NCI-H1417 treated with DMSO at 0.1 percent for 48 hours (cell line): ENCODE measurements at places on chromosomes 2 and 18.

DNA sequence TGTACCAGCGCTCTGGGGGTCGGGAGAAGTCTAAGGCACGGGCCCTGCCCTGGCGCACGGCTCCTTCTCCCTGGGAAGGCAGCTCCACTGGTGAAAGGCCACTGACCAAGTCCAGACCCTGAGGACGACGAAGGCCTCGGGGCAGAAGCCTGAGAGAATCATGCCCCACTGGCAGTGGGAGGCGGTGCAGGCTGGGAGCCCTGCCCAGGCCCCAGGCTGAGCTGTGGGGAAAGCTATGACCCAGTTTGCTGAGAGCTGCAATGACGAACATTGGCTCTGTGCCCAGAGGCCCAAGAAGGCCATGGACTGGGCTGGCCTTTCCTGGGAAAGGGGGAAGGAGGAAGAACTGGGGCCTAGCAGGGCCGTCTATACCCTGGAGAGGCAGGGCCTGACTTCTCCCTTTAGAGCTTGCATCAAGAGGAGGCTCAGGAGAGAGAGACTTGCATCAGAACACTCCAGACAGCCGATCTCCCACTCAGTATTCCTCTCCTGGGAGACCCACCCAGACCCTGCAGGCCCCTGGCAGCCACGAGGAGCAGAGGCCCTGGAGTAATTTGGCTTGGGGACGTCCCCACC is 32.9 kb downstream of the HS1BP3 start:
- no peak for DNase-seq

- DNase-seq: no peak
These were observed 26.7 kb downstream of the TANC1 start for GRCh38 chr2:158994920-158995676.

GRCh38 chr18:51097021-51097822 is 67.2 kb downstream of the SMAD4 start:
- no peak for DNase-seq

GRCh38 chr18:76977684-76978232 is 154.8 kb downstream of the MBP start:
- no peak for DNase-seq

- DNase-seq: no peak
These were observed 51.7 kb downstream of the TLK1 start for GRCh38 chr2:171109020-171109419.

GRCh38 chr2:6948677-6949351 is 31.6 kb downstream of the RNF144A start:
- no peak for DNase-seq

GRCh38 chr2:85795331-85796045 is 41.7 kb downstream of the ATOH8 start:
- DNase-seq: no peak

- no peak for DNase-seq
These were observed 110.7 kb downstream of the COPS8 start for GRCh38 chr2:237196409-237196808.

DNA sequence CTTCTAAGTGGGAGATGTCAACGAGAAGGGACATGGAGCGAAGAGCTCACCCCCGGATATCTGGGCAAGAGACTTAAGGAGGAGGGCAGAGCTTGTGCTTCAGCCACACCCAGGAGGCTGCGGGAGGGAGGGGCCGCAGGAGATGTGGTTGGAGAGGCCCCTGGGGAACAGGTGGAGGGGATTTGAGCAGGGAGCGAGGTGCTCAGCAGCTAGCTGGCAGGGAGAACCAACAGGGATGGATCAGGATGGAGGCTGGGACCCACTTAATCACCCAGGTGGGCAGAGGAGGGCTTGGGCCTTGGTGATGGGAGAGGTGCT is 78.3 kb downstream of the MBP start:
- no peak for DNase-seq

DNA sequence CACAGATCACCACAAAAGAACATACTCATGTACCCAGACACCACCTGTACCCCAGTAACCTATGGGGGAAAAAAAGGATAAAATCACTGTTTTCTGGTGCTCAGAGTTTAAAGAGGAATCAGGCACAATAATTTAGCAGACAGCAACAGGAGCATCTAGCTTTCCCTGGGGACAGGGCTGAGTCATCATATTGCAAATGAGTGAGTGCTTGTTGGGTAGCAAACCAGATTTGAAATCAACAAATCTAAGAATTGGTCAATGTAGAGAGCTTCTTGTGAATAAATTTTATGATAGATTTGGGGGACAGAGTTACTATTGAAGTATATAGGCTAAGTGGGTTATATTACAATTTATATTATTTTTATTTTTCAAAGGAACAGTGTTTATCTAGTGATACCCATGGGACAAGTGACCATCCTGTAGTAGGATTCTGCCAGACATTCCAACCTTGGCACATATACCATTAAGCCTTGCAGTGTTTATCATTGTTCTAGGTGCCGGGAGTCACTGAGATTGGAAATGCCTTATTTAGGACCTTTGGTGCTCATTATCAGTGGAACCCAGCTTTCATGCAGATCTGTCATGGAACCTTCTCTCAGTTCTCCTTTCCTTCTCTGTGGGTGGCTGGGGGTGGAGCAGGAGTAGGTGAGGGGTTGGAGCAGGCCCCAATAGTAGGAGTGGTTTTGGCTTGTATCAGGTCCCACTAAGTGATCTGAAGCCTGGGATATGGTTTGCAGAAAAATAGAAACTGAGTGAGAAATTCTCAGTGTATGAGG is 117.2 kb downstream of the CERS6 start:
- DNase-seq: no peak

DNA sequence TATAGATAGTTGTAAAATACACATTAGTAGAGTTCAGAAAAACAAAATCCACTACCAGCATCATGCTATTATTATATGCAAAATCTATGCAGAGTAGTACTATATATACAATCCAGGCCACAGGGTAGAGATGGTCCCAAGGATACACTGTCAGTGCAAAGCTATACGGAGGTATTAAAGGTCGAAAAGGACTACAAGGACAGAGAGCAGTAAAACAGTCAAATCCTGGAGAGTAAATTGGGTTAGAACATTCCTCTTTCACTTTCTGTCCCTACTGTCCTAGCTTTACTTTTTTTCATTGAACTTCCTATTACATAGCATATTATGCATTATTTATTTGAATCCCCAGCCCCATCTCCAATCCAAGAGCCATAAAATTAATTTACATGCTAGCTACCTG is 39.7 kb upstream of the SDC1 start:
- DNase-seq: no peak

DNA sequence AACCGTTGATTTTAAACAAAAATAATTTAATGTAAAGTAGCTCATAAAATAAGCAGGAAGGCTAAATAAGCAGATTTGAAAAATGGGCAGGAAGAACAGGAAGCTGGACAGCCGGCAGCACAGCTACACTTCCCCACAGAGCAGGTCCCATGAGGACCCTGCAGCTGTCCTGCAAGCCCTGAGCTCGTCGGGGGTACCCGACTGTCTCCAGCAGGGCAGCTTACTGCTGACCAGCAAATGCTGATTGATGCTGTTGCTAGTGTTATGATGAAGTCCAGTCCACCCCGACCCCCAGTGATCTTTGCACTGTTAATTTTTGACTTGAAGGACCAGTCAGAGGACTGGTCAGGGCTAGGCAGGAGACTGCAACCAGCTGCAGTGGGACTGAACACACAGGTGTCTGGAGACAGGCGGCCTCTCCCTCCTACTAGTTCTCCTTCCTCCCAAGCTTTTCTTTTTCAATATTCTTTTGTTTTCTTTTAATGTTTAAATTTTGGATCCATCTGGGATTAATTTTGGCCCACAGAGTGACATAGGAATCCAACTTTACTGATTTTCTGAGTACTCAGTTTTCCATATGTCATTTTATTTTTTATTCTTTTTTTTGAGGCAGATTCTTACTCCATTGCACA is 27.7 kb downstream of the POLE4 start:
- no peak for DNase-seq

GRCh38 chr18:63970809-63971205 is 926 bp downstream of the SERPINB8 start:
- DNase-seq: no peak

DNA sequence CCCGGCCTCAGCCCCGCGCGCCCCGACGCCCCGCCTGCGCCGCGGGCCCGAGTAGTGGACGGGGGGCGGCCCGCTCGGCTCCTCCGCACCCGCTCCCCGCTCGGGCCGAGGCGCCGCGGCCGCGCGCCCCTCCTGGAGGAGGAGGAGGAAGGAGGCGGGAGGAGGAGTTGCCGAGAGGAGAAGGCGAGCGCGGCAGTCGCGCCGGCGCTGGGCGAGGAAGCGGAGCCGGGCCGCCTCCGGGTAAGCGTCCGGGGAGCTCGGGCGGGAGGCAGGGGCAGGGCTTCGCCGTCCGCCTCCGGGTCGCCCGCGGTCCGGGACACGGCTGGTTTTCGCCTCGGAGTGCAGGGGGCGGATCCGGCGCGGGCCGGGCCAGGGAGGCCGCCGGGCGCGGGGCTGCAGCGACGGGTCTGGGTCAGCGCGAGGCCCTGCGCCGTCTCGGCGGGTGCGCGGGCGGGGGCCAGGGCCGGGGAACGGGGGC is at the start of gene SOCS6:
TSS of gene SOCS6 (plus strand) at position 195 of the 478 bp plus-strand sequence. CDS start 35,624 bp downstream, outside the sequence.
- no peak for DNase-seq

DNA sequence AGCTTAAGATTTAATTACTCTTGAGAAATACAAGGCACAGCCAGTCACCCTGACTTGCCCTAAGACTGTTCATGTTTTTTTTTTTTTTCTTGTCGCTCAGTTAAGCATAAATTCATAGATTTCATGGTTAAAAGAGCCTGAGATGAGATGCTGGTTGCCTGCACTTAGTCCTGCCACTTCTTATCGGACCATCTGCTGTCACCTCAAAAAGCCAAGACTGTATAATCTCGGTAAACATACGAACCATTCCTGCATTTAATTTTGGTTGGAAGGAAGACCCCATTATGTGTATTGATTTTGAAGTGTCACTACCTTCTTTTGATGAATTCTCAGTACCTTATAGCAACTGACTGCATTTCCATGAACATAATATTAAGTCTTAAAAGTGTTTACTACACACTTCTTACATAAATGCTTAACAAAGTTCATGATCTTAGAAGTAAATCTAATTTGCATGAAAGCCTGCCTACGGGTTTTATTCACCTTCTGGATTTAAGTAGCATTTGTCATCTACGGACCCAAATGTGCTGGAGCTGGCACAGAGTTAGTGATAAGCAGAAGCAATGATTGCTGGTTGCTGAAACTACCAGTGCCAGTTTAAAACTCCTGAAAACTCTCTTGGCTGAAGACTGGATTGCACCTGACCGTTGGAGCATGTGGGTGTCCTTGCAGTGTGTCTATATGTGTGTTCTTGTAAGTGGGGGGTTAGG is 843.4 kb downstream of the TMEM182 start:
- DNase-seq: no peak

DNA sequence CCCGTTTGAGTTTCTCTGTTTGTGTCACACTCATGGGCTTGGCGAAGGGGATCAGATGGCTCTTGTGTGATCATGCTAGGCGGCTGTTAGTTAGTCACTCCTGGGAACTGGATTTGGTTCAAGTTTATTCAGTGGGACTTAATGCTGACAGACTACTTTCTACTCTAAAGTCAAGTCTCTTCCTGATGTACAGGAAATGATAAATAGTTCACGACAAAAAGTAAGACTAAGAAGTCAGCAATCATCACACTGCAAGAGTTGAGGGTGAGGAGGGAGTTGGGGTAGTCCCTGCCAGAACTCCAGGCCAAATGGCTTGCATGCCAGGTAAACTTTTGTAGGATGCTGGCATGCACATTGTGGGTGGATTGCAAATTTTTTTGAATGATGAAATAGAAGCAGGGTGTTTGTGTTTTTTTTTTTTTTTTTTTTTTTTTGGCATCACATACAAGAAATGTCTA is 25.1 kb upstream of the CCL20 start:
- no peak for DNase-seq

DNA sequence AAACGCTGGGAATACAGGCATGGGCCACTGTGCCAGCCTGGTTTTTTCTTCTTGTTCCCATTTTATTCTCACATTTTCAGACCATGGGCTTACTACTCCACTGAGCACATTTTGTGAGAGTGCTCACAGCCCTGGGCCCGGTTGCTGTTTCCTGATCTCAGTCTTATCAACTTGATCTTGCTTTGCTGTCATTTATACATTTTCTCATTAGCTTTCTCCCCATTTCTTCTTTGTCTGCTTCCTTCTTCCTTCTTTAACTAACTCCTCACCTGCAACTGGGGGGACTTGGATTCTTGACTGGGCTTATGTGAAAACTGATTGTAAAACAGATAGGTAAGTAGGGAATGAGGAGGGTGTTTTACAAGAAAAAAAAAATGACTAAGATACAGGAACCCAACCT is 117.3 kb downstream of the PLB1 start:
- no peak for DNase-seq

DNA sequence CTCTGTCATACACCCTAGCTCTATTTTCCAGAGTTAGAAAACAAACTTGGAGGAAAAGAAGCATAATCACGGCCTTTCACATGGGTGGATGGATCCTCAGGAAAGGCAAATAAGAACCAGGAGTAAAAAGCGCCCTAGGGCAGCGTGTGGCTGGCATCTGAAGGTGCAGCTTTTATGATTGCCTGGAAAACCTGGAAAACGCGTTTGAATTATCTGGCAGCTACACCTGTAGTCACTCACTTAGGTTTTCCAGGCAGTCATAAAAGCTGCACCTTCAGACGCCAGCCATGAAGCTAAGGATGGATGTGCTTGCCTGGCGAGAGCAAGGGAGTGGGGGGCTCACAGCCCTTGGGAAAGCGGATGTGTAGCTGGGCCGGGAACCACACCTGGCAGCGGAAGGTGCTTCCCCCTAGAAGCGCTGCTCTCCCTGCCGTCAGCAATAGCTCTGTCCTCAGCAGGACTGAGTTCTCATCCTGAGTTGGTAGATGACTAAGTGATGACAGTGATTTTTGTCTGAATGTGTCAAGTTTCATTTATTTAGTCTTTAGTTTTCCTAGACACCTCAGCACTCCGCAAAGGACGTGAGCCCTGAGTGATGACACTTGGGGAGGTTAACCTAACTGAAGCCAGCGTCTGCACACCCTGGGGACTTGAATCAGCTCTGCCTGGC is 82.0 kb downstream of the DCDC2C start:
- no peak for DNase-seq

DNA sequence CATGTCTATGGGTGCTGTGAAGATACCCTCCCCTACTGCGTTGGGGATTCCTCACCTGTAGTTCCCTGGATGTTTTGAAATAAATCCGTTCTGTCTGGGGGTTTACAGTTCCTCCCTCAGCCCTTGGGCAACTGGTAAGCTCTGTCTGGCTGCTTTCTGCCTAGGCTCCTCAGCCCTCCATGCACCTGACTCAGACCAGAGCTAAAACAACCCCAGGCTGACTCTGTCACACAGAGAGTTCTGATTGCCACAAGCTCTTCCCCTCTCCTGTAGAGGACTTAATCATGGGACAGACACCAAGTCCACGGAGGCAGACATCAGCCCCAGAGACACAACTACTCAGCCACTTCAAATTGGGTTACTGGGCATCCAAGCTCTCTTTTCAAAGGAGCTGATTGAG is 6.3 kb downstream of the VIT start:
- DNase-seq: no peak

GRCh38 chr18:31683106-31683505 is 1.3 kb downstream of the B4GALT6 start:
- no peak for DNase-seq

- DNase-seq: no peak
These were observed 513.1 kb downstream of the PARD3B start for GRCh38 chr2:205058409-205058808.

- no peak for DNase-seq
These were observed 36.6 kb upstream of the LNPK start for GRCh38 chr2:176038694-176039093.

- no peak for DNase-seq
These were observed 119.1 kb downstream of the LYPD1 start for GRCh38 chr2:132550946-132551345.

- DNase-seq: no peak
These were observed 43.6 kb upstream of the MAP2 start for GRCh38 chr2:209380293-209380692.
